ENCODE measurements at places on chromosomes 1 and 21. TPM values are rescaled to one million over a fixed set of nuclear protein-coding genes. Genes with fewer than 3 reads are reported as not detected.

The AUNIP gene
- total RNA-seq: 12.9 TPM

The BTBD8 gene
- total RNA-seq: 2.4 TPM

The PTCH2 gene
- total RNA-seq: 0.69 TPM

The LYSMD1 gene
- 4.3 TPM for total RNA-seq

The RIPPLY3 gene
- total RNA-seq: not detected

The CD1D gene
- total RNA-seq: 0.07 TPM

The OR10J4 gene
- total RNA-seq: not detected

The AMY2B gene
- total RNA-seq: 3.5 TPM

The PCP4L1 gene
- 0.21 TPM for total RNA-seq

The CALML6 gene
- total RNA-seq: 0.21 TPM

The PROK1 gene
- not detected for total RNA-seq

The OLFML3 gene
- 0.11 TPM for total RNA-seq

The ALDH4A1 gene
- 4.4 TPM for total RNA-seq

The SERINC2 gene
- total RNA-seq: not detected

The LRRC53 gene
- total RNA-seq: not detected

The LCE3D gene
- not detected for total RNA-seq

The IVL gene
- 0.07 TPM for total RNA-seq

Data from activated CD4-positive, alpha-beta T cell treated with anti-CD3 and anti-CD28 coated beads for 36 hours (primary cell).